ENCODE measurements at places on chromosomes 6 and 20.

DNA sequence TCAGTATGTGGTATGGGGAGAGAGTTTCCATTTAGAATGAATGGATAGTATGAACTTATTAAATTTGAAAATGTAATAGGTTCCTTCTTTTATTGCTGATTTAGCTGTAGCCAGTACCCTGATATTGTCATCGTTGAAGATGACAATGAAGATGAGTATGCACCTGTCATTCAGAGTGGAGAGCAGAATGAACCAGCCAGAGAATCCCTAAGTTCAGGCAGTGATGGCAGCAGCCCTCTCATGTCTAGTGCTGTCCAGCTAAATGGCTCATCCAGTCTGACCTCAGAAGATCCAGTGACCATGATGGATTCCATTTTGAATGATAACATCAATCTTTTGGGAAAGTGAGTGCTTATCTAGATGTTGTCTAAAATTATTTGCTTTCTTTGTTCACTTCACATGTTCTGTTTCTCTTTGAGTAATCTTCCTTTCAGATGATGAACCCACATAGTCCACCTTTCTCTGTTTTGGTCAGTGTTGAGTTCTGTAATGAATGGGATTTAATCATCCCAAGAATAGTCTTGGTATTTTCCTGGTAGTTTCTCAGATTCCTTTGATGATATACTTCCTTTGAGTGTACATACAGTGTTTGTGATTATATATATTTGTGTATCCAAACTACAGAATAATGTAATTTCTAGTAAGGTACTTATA lies 23.3 kb downstream of the HSF2 start:
- no peak for DNase-seq

DNA sequence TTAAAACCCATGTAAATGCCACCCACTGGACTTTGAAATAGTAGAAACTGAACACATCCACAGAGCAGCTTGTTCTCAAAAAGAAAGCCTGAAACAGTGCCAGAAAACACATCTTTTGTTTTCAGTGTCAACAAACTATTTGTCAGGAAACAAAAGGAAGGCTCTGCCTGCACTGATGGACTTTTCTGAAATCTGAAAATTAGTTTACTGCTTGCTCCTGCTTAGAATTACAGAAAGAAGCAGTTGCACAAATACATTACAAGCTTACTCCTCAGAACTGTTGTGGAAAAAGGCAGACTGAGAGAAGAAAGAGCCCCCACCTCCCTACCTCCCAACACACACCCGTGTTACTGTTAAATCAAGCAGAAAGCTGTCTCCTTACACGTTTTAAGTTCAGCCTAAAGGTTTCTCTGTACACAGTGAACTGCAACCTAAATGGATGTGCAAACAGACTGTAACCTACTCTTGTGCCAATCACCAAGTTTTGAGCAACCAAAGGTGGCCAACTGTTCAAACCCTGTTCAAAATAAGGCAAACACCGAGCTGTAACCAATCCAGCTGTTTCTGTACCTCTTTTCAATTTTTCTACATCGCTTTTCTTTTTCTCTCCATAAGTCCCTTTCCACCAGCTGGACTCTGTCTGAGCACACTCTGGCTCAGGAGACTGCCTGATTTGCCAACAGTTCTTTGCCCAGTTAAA lies 43.7 kb downstream of the FRK start:
- DNase-seq = no peak

DNA sequence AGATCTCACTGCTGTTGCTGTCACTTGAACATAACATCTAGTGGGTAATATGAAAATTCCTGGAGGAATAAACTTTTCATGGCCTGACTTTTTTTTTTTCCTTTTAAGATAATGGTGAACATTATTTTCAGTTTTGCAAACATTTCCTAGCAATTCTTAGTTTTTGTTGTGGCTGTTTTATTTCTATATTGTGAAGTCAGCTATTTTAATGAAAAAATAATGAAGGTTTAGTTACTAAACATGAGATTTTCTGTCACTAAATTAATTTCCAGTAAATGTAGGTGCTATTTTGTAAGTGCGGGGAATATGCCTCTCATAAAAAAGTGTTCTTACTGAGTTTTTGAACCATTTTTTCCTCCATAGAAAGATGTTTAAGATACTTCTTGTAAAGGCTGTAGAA lies 23.4 kb upstream of the FAM209A start:
- DNase-seq = no peak

DNA sequence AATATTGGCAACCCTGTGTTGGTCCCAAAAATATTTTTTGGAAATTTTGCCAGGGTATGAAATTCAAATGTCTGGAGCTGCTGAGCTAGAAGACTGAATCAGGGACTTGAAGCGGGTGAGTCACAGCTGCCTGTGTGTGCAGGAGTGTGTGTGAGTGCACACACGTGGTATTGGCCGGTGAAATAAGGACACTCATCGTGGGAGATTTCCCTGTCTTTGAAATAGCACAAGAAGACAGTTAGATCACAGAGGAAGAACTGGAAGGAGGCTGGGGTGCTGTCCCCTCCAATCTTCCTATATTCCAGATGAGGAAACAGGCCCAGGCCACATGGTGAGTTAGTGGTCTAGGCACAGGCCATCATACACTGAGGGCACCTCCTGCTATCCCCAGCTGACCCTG lies 123.8 kb upstream of the MLN start:
- DNase-seq = no peak

- no peak for DNase-seq
These were observed 16.6 kb downstream of the CPNE5 start for GRCh38 chr6:36822506-36823269.

GRCh38 chr20:24608926-24609667 lies 139.7 kb downstream of the SYNDIG1 start:
- DNase-seq = no peak

- DNase-seq = no peak
These were observed 145.5 kb downstream of the TENT5A start for GRCh38 chr6:81606965-81607381.

- no peak for DNase-seq
These were observed 15.7 kb downstream of the GSTA3 start for GRCh38 chr6:52893803-52894202.

DNA sequence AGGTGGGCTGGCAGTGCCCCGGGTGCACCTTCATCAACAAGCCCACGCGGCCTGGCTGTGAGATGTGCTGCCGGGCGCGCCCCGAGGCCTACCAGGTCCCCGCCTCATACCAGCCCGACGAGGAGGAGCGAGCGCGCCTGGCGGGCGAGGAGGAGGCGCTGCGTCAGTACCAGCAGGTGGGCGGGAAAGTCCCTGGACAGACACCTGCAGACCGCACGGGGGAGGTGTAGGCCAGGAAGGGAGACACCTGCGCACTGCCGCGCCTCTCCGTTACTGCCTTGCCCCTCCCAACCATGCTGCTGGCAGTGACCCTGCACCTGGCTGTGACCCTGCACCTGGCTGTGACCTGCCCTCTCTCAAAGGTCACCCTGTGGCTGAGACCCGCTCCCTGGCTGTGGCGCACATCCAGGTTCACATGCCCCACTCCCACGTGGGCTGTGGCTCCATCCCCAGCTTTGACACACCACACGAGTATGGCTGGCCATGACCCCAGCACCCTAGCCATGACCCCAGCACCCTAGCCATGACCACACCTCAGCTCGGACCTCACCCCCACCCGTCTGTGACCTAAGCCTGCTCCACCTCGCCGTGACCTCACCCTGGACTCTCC lies 11.6 kb downstream of the RBCK1 start:
- no peak for DNase-seq

DNA sequence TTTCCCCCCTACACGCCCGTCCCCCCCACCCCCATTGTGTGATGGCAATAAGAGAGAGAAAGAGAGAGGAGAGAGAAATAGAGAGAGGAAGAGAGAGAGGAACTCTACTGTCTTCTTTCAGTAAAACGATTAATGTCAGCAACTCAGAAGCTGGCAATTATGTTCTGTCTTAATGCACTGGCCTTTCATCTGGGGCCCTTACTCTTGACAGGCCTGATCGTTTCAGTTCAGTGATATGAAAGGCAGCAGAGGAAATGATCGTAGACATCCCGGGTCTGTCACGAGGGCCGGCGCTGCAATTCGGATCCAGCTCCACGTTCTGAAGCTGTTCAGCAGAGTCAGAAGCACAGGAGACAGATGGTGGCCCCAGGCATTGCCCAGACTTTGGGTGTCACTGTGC lies 308.9 kb downstream of the ZNF217 start:
- DNase-seq = no peak

Data from activated CD8-positive, alpha-beta memory T cell treated with anti-CD3 and anti-CD28 coated beads for 48 hours (primary cell).